ENCODE measurements at places on chromosomes 16 and 17.
A peak's percentile ranks its signal among the peaks of the same experiment; 100 is the strongest.

DNA sequence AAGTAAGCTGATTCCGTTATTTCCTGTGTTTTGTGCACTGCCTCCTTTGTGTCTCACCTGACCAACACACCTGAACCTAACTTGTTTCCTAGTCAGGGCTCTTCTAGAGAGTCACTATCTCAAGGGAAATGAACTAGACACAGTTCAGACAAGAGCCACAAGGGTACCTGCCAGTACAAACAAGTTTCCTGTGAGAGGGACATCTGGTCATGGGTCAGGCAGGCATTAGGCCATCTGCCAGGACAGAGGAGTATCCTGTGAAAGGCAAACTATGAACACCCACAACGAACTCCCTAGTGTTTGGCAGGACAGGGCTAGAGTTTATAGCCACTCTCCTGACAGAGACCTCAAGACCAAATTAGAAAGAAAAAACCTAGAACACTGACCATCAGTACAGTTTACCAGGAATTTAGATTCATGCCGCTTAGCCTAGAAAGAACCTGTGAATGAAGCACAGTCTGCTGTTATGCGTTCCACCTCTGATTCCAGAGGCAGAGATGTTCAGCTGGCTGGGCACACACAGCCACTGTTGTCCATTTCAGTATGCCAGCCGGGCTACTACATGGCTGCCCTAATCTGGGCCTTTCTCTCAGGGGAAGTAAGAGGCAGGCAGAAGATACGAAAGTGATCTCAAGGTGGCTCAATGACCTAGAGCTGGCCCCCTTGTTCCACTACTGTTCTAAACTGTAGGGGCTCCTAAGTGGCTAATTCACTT lies 20.7 kb upstream of the GLG1 start:
- DNase-seq: no peak

GRCh38 chr17:76981545-76982295 lies 113.5 kb downstream of the MGAT5B start:
- DNase-seq: no peak

- DNase-seq: no peak
Measured at GRCh38 chr16:84532855-84533486, 28.5 kb upstream of the MEAK7 start.

GRCh38 chr17:78338486-78339259 lies 21.2 kb downstream of the SOCS3 start:
- DNase-seq: peak; percentile 39

DNA sequence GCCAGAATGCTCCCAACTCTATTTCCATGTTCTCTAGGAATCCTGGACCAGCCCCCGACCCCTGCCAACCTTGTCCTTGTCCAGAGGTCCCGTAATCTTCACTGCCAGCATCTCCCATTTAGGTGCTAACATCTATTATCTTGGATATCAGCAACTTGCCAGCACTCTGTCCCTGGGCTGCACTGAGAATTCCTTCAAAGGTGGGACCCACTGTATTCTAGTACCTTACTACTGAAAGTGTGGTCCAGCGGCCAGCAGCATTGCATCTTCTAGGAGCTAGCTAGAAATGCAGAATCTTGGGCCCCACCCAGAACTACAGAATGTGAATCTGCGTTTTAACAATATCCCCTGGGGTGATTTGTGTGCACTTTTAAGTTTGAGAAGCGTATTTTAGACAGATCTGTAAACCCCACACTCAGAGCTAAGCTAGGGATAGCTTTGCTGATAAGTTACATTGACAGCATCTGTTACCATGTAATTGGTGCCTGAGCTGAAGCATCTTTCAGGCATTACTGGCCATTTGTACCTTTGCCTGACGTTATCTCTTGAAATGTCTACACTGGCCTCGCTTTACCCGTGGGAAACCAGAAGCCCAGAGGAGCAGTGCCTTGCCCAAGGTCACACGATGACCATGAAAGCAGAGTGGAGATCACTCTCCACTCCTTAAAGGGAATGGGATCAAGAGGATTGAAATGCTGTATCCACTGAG lies 8.3 kb downstream of the ABAT start:
- no peak for DNase-seq
